NT2/D1 (cell line): ENCODE measurements at places on chromosomes 5 and 9.
A peak's percentile ranks its signal among the peaks of the same experiment; 100 is the strongest.

DNA sequence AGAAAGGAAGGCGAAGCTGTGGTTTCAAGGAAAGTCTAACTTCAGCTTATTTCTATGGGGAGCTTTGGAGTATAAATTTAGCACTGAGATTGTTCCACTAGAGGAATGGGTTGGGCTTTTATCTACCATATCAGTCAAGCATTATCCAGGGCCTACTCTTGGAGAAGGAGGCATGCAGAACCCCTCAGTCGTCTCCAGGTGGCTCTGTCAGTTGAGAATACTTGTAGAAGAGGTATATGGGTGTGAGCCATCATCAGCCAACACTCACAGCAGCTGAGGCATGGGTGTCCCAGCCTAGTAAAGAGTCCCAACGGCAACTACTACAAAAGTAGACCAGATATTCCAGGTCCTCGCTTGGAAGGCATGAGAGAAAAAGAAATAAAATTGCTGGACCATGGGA, 548.5 kb upstream of the GRAMD2B start:
- peak; percentile 3 for DNase-seq

- no peak for DNase-seq
Observed at GRCh38 chr9:19180991-19181390, 49.5 kb upstream of the DENND4C start.

DNA sequence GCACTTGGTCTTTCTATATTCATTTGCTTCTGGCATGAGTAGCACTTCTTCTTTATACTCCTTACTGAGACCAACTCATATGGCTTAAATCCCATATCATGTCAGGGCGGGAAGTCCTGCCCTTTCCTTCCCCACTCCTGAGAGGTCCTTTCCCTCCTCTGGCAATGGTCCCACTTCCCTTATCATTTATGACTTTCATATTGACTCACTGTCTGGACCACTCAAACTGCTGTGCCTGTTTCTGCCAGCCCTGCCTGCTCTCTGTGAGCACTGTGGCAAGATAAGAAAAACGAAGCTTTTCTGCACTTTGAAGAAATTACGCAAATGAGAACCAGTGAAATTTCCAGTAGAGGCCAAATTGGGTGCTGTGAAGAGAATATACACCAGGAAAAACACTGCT, 58.1 kb downstream of the ZNF474 start:
- no peak for DNase-seq

- DNase-seq, result no peak
Observed at GRCh38 chr5:15529821-15530220, 29.8 kb downstream of the FBXL7 start.

DNA sequence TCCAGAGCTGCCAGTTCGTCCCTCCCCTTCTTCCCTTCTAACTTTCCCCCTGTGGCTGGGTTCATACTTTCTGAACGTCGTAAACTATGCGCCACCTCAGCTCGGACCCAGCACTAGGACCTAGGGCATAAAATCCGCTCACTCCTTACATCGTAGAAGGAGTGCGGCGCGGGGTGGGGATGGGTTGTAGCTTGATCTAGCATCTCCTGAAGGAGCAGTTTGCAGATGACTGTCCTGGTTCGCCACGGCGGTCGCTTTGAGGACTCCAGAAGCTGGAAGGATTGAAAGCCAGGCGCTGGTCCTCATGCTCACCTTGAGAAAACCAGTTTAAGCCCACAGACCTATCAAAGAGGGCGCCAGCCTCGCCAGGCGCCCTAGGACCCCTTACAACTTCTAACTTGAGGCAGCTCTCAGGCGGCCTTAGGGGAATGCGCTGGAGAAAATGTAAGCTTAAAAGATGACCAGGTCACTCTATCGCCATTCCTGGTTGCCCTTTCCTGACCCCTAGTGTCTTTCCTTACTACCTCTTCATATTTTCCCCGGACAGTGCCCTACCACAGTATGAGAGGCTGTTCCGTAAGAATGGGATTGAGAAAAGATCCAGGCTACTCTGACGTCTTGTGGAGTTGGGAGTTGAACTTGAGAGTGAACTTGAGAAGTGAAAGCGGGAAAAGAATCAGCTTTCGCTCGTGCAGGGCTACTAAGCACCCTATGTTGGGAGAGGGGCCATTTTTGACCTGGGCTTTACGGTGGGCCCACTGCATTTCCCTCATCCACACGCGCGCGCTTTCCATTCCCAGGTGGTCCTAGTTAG, 2.8 kb downstream of the RORB start:
- no peak for DNase-seq

DNA sequence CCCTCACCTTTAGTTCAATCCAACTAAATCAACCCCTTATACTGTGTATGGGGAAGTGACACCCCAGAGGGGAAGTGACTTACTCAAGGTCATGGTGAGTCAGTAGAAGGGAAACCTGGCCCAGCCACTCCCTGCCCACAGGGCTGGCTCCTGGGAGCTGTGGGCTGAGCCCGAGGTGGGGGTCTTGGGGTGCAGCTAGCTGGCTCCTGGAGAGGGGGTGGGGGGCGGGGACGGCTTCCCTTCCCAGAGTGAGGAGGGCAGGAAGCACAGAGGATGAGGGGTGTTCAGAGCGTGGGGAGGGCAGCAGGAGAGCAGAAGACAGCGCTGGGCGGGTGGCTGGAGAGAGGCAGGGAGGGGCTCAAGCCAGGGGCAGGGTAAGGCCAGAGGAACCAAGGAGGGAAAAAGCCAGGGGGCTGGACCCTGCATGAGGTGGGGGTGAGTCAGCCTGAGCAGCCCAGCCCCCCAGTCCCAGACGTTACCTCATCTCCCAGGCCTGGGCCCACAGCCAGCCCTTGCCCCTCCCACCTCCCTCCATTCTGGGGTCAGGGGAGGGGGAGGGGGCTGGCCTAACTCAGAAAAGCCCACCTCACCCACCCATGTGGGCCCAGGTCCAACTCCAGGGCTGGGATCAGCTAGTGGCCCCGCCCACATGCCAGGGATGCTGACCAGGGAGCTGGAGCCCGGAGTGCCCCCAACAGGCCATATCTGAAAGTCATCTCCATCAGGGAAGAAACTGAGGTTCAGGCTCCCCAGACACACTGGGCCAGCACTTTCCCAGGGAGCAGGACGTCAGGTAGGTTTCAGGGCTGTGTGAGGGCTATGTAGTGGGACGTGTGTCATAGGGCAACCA, 2.8 kb downstream of the PDLIM7 start:
- DNase-seq, result peak; percentile 75

DNA sequence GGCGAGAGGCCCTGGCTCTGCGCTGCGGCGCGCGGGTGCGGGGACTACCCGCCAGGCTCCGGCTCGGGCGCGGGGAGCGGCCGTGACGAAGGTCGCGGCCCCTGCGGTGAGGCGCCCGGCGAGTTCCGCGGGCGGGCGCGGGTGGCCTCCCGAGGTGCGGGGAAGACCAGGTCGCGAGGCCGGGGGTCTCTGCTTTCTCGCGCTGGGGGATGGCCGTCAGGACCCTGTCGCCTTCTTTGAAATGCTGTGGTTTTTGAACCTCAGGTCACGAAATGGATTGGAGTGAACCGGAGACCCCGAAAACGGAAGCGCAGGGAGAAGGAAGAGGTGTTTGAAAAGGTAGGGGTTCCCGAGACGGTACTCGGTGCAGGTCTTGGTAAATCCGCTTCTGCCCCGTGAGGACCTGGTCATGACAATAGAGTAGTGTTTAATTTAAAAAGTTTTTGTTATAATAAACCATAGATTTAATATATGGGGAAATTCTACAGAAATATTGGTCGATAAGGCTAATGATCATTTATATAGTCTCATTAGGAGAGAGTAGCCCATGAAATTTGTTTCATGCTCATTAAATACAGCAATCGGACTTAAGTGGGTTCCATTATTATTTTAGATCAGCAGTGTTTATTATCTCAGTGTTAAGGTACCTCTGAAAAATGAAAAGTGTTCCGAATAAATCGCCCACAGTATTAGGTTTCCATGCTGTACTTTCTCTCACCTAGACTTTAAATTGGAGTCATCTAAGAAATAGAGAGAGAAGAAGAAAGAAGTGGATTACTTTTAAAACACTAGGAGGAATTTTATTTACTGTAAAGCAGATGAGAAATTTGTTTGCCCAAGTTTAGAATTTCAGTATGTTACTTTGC, 279.0 kb downstream of the AOPEP start:
- no peak for DNase-seq

GRCh38 chr5:172288465-172288864, 4.9 kb upstream of the UBTD2 start:
- no peak for DNase-seq

- DNase-seq, result no peak
Observed at GRCh38 chr5:96093890-96094381, 132.3 kb upstream of the ELL2 start.

DNA sequence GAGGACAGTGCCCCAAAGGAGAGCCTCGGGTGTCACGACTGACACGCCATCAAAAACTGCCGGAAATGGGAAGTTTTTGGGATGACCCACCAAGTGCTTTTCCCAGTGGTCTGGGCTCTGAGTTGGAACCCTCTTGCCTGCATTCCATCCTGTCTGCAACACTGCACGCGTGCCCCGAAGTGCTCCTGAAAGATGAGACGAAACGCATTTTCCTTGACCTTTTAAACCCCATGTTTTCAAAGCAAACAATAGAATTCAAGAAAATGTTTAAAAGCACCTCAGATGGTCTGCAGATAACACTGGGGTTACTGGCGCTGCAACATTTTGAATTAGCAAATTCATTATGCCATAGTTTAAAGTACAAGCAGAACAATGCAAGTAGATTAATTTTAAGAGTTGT, 92.9 kb downstream of the ANKRD18A start:
- no peak for DNase-seq

DNA sequence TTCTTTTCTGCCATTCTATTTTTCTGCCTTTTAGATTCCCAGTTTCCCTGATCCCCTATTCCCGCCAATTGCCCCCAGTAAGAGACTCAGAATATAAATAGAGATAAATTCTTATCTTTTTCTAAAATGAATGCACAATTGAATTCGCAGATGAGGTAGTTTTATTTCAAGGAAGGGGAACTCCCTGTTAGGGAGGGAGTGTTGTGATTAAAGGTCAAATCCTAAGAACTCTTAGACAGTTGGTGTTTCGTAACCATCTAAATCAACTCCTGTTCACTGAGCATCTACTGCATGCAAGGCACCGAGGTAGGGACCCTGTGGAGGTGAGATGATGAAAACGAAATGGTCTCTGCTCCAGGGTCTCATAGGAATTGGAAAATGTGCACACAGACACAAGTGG, 7.7 kb upstream of the MAP3K1 start:
- no peak for DNase-seq

GRCh38 chr5:140162275-140162674, 12.7 kb upstream of the CYSTM1 start:
- no peak for DNase-seq

DNA sequence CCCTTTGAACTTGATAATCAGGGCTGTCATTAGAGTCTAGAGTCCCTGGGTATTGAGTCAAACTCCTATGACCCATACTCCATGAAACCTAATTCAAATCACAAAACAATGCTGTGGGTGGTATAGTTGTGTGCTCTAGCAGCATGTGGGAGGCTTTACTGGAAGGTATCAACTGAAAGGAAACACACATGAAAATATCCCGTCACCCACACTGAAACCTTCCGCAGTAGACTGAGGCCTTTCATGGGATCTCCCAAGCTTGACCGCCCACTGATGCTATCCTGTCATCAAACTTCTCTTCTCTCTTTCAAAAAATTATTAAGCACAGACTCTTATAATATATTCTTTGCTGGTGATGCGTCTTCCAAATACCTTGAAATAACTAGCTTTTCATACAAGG, 569.1 kb upstream of the MEF2C start:
- no peak for DNase-seq
